ENCODE measurements at places on chromosomes 7 and 10. TPM values are rescaled to one million over a fixed set of nuclear protein-coding genes. Genes with fewer than 3 reads are reported as not detected.

LRRC61 gene
- 16.1 TPM for total RNA-seq

ASAH2B gene
- total RNA-seq, result 3.4 TPM

RNF32 gene
- not detected for total RNA-seq

ACBD7 gene
- total RNA-seq, result 0.90 TPM

RAMP3 gene
- not detected for total RNA-seq

TRIM50 gene
- total RNA-seq, result not detected

HEPACAM2 gene
- total RNA-seq, result not detected

COL26A1 gene
- total RNA-seq, result not detected

TAC1 gene
- total RNA-seq, result not detected

PTPRE gene
- 147 TPM for total RNA-seq

SORCS3 gene
- not detected for total RNA-seq

NPFFR1 gene
- not detected for total RNA-seq

ZNF488 gene
- total RNA-seq, result not detected

HELLS gene
- total RNA-seq, result 251 TPM

GBX1 gene
- not detected for total RNA-seq

CNPY1 gene
- total RNA-seq, result not detected

TEX36 gene
- total RNA-seq, result not detected

SPAM1 gene
- total RNA-seq, result not detected

MCM10 gene
- 120 TPM for total RNA-seq

GPR26 gene
- not detected for total RNA-seq

UCMA gene
- total RNA-seq, result not detected
